ENCODE measurements at places on chromosomes 16 and 17.

GRCh38 chr16:66588981-66589713, 9.9 kb downstream of the CMTM2 start:
- no peak for DNase-seq

DNA sequence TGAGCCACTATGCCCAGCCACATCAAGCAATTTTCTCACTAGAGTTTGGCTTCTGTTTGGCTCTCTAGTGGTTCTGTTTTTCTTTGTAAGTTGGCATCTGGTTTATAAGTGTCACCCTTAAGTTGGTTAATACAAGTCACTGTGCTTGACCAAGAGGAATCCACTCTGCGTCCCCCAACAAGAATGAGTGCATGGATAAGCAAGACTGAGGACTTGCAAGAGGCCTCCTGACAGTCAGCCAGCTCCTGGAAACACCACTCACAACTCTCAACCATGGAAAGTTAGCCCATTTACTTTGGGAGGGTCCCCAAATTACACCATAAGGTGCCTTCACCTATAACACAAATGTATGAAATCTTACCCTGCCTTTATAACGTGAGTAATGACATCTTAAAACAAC, 7.6 kb downstream of the RFWD3 start:
- no peak for DNase-seq

- DNase-seq: no peak
Observed at GRCh38 chr16:64185954-64186353, 935.9 kb downstream of the CDH11 start.

DNA sequence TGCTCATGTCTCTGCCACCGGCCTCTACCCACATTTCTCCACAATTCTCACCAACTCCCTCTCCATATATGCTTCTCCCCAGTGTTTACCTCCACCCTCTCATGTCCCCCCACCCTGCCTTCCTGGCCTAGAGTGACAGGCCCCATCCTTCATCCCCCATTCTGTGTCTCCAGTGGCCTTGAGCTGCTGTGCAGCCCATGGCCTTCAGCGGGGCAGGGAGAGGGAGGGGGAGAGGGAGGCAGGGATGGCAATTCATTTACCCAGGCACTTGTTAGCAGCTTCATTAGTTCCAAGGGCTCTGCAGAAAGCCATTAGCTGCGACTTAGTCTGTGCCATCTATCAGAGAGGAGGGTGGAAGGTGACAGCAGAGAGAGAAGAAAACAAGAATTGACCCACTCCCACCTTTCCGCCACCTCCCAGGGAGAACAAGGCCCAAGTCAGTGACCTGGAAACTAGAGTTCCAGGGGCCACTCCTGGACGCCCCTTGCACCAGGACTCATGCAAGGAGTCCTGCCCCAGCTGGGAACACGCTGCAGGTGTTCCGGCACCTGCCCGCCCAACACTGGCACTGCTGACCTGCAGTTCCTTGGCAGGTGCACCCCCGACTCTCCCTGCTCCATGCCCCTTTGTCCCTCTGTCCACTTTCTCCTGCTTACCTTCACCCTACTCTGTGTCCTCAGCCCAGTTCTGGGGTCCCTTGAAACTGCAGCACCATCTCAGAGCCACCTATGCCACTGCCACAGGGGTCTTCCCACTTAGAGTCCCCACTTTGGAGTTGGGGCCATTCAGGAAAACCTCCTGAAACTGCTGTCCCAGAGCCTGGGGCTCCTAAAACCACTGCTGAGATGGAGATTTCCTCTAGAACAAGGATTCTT, 23.5 kb upstream of the PYY start:
- DNase-seq: no peak

DNA sequence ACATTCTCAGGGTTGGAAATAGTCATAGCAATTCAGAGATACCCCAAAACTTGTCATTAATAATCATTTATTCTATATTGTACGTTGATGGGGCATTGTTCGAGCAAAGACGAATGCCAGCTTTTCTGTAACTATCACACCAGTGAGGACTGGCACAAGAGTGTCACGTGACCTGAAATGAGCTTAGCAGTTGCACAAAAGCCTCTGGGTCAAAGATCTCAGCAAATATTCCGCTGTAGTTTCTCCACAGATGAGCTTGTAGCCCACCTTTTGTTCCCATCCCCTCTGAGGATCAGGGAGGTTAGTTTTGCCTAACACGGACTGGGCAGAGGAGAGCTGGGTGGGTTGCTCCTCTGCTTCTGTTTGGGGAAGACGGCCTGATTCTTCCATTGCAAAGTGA, 18.2 kb downstream of the IRX3 start:
- no peak for DNase-seq

DNA sequence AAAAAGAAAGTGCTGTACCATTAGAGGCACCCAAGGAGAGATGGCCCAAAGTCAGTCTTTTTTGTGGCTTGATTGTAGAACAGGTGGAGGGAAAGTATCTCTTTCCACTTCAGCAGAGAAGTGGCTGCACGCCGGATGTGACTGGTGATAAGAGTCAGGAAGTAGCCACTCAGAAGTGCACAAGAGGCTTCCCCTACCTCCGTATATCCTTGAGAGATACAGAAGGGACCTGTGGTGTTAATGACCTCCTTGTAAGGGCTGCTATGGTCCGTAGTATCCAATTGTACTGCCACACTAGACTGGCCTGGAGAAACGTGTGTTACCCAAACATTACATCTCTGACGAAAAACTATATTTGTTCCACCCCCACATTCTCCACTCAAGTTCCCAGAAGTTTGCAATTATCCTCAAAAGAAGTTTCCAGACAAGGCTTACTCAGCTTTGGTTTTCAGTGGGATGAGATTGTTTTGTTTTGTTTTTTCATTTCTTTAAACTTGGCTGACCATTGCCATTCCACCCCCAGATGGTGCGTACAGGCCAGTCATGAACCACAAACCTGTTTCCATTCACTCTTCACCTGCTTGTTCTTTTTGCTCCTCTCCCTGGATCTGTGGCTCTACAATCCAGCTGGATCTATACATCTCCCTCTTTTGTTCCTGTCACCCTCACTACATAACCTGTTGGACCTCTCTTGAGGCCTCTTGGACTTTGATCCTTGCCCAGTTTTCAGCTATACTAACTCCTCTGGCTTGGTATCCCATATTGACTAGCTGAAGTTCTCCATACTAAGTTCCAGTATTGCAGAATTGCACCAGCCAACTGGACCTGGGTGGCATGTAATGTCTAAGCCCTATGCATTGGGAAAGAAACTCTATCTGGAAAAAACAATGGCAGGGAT, 20.7 kb upstream of the MED13 start:
- no peak for DNase-seq

DNA sequence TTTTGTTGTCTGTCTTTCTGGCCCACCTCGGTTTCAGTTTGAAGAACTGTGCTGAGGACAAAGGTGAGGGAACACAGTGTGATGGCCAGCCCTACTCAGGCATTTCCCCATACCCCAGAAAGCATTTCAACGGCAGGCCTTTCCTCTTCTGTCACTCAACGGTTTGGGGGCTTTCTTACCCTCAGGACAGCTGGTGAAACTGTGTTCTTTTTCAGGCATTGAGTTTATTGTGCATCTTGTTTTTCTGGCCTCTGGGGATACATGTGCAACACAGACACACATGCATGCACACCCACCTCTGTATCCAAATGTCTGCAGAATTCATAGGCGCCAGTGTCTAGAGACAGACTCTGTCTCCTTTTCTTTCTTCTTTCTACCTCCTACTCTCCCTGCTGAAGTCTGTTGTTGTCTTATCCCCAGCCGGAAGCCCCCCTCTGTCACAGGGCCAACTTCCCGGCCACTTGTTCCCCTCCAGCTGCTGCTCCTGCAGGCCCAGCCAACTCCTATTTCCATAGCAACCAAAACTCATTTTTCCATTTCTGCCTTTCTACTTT, 17.0 kb downstream of the CHD9 start:
- DNase-seq: no peak

DNA sequence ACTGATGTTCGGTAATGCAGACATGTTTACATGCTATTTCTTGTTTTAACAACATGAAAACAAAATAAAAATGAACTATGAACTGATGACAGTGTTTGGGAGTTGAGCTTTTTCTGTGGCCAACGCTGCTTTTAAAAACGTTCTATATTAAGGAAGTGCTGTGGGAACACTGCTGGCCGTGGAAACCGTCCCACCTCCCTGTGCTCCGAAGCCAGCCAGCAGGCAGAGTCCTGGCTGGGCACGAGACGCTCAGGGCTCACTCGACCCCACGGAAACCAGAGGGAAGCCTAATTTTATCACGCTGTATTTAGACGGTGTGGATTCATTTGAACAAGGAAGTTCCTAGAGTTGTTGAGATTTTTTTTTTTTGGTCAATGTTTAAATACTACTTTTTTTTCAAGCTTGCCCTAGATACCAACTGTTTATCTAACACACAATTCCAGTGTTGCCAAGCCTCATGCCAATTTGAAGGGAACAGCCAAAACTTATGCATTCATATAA, 25.8 kb downstream of the ADCY9 start:
- DNase-seq: peak; percentile 34

GRCh38 chr16:87048038-87048729, 269.0 kb downstream of the C16orf95 start:
- DNase-seq: no peak

GRCh38 chr17:75430159-75430974, 24.9 kb upstream of the GRB2 start:
- DNase-seq: no peak

DNA sequence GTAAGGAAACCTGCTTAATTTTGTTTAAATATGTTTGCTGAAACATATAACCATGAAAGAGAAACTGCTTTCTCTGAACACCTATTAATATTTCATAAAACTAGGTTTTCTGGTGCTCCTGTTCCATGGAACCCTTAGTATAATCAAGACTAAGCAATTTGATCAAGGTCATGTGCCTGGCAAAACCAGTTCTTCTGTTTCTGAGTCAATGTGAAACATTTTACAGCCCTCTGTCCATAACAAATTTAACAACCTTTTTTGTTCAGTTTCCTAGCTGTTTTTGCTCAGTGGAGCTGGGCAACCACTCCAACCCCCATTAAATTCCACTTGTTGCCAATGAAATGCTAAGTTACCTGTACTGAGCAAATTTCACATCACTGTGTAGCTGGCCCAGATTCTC, 344.0 kb downstream of the CA10 start:
- DNase-seq: no peak

GRCh38 chr17:48995304-48995973, 1.7 kb upstream of the IGF2BP1 start:
- DNase-seq: no peak

DNA sequence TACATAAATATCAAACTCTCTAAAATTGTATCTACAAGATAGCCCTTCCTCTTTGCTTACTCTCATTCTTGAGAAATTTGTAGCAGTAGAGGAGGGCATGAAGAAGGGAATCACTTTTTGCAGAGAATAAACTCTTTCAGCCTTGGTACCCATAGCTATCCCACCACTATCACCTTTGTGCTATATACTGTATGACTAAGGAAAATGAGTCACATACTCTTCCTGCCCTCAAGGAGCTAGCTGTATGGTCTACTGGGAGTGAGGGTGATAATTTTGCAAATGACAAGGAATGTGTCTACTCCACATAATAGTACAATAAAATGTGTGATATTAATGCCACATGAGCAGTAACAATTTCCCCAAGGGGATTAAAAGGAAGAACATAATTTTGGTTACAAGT, 184.6 kb upstream of the WSB1 start:
- DNase-seq: no peak

Data from cerebellum (tissue), 4 donors.